T-helper 22 cell (primary cell): ENCODE measurements at places on chromosomes 16 and 17.

GRCh38 chr17:79948406-79948944, 87.2 kb downstream of the TBC1D16 start:
- no peak for DNase-seq

- DNase-seq, result no peak
Measured at GRCh38 chr16:69937465-69937951, 13.6 kb upstream of the CLEC18A start.

- no peak for DNase-seq
Measured at GRCh38 chr17:39376434-39376833, 25.0 kb downstream of the FBXL20 start.

GRCh38 chr17:14525551-14526455, 224.9 kb downstream of the HS3ST3B1 start:
- no peak for DNase-seq

- DNase-seq, result no peak
Measured at GRCh38 chr16:14400285-14400977, 229.6 kb downstream of the PARN start.

DNA sequence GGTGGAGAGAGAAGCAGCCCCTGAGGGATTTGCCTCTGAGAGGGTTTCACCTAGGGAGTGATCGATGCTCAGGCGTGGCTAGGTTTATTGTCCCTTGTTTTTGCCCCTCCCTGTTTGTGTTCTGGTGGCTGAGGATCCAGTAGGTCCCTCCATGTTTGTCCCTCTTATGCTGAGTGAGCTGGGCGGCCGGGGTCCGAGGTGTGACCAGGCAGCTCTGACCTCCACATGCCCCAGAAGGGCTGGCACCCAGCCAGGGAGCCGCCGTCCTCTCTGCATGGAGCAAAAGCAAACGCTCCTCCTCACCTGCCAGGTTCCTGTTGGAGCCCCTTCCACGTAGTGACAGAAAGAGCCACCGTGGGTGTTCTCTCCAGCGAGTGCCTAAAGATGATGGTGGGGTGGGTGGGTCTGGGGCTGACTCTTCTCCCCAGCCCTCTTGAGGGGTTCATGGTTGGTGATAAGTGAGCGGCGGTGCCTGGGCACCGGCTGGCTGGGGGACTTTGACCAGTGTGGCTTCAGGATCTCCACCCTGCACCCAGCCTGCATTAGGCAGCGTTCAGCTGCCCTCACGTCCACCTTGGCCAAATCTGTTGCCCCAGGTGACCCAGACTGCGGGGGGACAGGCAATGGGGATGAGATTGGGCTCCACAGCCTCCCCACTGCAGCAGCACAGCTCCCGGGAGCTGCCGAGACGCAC, 14.1 kb upstream of the NUDT16L1 start:
- no peak for DNase-seq

DNA sequence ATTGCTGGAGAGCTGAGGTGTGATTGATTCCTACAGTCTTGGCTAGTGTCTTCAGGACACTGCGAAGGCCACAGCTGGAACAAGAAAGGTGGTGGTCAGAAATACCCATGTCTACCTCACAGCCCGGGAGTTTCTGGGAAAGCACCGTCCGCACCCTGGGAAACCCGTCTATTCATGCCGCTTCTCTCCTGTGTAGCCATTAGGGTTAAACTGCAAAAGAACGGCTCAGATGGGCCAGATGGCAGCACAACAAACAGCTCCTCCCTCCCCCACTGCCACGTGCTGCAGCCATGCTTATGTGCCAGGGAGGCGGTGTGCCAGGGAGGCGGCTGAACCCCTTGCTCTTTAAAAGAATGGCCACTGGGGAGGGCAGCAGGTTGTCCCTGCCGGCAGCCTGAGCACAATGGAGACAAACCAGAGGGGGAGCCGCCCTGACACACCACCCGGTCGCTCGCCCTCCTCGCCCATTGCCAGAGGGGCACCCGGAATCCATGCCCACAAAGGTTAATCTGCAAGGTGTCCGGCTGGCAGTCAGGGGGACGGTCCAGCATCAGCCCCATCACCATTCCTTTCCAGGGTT, 65.2 kb downstream of the CYTH1 start:
- no peak for DNase-seq

GRCh38 chr16:67236563-67237395, 9.8 kb downstream of the TMEM208 start:
- DNase-seq, result peak; percentile 66

DNA sequence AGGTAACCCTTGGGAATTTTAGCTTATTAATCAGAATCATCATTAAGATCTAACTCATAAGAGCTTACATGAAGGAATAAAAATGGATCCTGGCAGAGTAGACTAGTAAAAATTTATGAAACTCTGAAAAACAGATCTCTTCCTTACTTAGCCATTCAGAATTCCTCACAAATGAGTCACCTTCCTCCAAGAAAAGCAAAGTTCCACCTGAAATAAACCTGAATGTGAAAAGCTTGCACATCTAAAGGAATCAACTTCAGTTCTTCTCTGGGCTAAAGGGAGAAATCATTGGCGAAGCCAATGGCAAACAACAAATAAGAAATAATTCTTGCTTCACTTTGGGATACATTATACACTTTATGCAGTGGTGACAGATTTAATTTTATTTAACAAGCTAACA, 22.7 kb downstream of the MYO1D start:
- DNase-seq, result no peak

- no peak for DNase-seq
Measured at GRCh38 chr17:50853015-50853615, 13.0 kb downstream of the TOB1 start.

GRCh38 chr17:74646231-74646630, 22.7 kb upstream of the CD300E start:
- DNase-seq, result no peak

DNA sequence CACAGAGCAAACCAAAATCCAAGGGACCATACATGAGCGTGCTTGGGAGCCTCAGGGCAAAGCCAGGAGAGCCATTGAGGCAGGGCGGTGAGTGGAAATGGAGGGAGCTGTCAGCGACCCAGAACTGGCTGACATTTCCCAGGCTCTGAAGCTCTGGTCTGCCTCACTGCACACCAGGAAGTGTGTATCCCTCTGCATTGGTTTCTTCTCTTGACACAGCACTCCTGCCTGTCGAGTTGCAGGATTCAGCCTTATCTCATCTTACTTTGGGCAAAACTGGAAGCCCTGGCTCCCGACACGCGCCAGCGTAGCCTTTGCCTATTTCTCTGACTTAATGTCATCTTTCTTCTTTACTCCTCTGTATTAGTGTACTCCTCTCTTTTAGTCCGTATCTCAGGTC, 144.7 kb upstream of the HS3ST3A1 start:
- no peak for DNase-seq

DNA sequence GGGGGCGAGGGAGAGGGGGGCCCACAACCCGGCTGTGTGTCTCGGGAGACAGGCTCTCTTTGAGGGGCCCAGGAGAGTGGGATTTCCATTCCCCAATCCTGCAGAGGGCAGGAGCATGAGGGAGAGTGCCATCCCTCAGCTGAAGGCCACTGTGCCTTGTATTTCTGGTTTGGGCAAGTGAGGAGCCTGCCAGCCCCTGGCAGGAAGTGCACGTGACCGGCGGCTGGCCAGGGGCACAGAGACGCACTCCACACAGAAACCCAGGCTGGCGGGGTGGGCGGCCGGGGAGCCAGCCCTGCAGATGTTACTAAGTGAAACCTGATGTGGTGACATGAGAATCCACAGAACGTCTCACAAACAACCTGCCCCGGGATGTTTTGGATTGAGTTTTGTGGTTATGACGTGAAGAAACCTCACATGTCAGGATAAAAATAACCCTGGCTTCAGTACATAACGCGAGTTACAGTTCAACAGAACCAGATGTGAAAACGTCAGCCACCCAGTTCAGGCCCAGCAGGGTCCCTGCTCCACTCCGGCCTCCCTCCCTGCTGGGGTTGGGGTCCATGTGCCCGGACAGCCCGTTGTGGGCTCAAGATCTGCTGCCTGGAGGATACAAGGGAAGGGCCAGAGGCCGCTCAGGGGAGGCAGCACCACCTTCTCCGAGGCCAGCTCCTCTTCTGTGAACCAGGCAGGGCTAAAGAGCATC, 51.7 kb upstream of the MTSS2 start:
- DNase-seq, result peak; percentile 30

GRCh38 chr16:1631931-1632637, 19.9 kb downstream of the CRAMP1 start:
- no peak for DNase-seq

- no peak for DNase-seq
Measured at GRCh38 chr16:56743840-56744239, 13.9 kb downstream of the NUP93 start.

DNA sequence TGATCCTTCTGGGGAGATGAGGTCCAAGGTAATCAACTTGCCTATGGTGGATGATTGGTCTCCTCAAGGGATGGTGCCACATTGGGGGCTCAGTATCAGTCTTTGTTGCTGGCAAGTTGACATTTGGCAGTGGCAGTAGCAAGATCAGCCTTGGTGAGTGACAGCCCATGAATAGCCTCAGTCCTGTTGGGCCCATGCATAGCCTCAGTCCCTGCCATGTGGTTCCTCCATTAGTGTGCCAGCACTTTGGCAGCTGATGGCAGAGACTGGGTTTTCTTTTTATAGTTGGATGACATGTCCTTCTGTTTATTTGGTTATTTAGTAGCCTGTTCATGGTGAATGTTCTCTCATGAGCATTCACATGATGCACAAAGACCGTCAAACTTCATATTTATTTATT, 179.6 kb downstream of the CBLN1 start:
- DNase-seq, result no peak

DNA sequence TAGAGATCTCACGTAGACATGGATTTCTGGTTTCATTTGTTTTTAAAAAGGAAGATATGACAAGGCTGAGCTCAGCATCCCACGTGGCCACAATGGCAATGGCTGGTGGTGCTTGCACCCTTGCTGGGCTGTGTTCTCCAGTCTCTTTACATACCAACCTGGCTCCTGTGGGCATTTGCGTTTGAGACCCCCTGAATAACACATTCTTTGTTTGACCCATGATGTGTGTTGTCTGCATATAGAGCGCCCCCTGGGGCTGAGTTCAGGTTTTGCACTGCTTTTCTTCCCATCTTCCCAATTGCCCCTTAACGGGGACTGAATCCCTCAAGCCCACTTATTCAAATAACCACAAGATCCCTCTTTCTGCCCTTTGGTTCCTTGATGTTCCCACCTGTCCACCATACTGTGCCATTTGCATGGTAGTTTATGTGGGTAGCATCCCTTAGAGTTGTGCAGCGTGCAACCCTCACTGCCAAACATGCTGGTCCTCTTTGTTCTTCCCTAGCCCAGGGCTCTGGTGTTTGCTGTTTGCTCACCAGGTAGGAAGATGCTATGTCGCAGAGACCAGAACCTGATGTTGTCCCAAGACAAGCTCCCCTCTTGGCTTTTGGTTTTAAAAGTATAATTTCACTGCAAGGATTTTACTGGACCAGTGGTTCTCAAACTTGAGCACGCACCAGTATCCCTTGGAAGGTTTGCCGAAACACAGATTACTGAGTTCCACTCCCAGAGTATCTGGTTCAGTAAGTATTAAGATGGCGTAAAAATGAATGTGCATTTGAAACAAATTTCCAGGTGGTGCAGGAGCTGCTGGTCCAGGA, 38.5 kb upstream of the NKD1 start:
- peak; percentile 1 for DNase-seq

GRCh38 chr17:49239963-49240362, 9.4 kb upstream of the PHOSPHO1 start:
- DNase-seq, result no peak

GRCh38 chr17:50026046-50026675, 29.7 kb upstream of the ITGA3 start:
- DNase-seq, result no peak

DNA sequence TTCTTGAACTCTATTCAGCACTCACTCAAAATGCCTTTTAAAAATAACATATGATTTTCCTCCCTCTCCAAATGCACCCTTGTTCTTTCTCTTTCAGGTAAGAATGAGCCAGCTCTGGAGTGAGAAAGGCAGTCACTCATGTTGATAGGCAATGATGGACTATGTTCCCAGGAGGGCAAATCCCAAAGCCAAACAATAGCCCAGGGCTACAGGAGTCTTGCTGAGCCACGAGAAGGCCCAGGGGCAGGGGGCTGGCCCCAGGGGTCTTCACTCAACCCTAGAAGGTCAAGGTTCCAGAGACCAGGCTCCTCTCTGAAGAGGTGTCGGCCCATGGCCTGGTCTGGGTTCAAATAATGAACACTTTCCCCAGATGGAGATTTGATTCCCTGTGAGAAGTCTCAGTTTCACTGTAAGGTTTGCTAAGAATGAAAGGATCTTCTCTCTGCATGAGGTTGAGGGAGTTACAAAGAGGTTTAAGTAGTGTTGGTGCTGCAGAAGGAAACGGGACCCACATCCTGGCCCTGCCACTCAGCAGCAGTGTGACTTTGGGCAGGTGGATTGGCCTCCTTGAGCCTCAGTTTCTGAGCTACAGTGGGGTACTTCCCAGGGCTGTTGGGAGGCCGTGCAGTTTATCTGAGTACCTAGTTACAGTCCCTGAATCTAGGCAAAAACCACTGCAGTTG, 49.0 kb downstream of the RTN4RL1 start:
- no peak for DNase-seq

DNA sequence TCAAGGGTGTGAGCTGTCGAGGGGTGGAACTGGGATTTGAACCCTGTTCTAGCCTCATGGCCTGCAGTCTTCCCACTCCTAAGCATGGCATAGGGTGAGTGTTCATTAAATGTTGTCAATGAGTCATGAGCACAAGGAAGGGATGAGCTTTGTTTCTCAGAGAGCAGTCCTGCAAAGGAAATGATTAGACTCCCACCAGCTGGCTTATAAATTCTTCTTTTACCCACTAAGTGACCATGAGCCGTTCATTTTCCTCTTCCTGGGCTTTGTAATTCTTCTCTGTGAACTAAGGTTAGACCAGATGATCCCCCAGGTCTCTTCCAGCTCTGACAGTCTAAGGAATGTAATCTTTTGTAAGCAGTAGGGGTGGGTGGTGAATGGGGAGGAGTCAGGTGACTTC, 47.9 kb upstream of the HNF1B start:
- no peak for DNase-seq

- DNase-seq, result no peak
Measured at GRCh38 chr17:78351449-78352006, 8.3 kb downstream of the SOCS3 start.

GRCh38 chr16:51723036-51723724, 572.1 kb upstream of the SALL1 start:
- DNase-seq, result no peak

- no peak for DNase-seq
Measured at GRCh38 chr16:53207810-53208752, 153.3 kb downstream of the CHD9 start.

GRCh38 chr17:81018044-81018802, 16.7 kb upstream of the BAIAP2 start:
- DNase-seq, result no peak

DNA sequence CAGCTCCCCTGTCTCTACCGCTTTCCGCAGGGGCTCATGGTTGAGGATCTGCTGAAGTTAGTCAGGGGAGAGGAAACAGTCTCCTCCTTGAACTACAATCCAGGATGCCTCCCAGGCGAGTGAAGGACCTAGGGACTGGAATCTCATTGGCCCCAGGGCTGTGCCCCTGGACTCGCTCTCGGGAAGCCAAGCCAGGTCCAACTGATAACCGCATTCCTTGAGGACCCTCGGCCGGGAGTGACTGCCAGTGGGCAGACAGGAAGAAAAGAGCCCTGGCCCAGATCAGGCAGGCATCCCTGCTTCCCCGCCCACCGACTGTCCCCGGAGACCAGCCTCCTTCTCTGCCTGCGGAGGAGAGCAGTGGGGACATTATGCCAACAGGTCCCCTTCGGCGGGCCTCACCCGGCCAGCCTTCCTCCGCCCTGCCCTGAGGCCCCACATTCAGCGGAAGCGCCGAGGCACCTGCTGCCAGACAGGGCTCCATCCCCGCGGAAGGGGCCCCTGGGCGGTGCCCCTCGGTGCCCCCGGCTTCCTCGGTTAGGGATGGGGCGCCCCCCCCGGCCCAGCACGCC, 776 bp downstream of the LRRC75A start:
- no peak for DNase-seq
